CD4-positive, alpha-beta memory T cell (primary cell): ENCODE measurements at places on chromosomes 6 and 20.

DNA sequence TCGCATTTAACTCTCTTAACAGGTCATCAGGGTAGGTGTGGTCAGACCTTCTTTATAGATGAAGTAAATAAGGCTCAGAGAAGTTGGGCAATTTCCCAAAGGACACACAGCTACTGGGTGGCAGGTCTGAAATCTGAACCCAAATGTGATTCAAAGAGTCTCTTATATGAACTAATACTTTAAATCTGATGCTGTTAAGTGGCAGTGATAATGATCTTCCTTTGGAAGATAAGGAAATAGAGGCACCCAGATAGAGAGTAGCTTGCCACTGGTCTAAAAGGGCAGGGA lies 237.1 kb downstream of the GMPR start:
- DNase-seq: no peak

GRCh38 chr20:40287683-40288082 lies 401.4 kb downstream of the MAFB start:
- DNase-seq: no peak

- no peak for DNase-seq
These were observed 81.2 kb upstream of the CCN6 start for GRCh38 chr6:111972745-111973117.

GRCh38 chr6:15080895-15081294 lies 165.0 kb upstream of the JARID2 start:
- no peak for DNase-seq

GRCh38 chr6:87907521-87907920 lies 140.1 kb upstream of the SPACA1 start:
- peak; percentile 43 for DNase-seq
